ENCODE measurements at places on chromosomes 16 and 17.

GRCh38 chr16:76241755-76242154 lies 35.4 kb upstream of the CNTNAP4 start:
- no peak for DNase-seq

- DNase-seq: no peak
Measured at GRCh38 chr17:82767041-82767754, 15.3 kb downstream of the TBCD start.

DNA sequence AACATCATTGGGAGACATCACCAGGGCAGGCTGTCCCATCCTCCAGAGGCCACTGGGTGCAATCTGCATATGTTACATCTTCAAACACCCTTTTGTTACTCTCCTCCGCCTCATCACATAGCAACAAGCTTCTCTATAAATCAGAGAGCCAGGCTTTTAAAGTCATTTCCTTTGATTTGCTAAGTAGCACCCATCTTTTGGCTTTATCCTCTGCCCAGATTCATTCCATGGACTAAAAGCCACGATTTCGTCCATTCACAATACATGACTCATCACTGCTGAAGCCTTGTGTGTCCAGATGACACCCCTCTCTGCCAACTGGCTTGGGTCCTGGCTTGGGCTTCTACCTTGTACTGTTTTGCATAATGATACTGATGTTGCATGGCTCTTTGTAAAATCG lies 2.0 kb upstream of the KRT38 start:
- no peak for DNase-seq

DNA sequence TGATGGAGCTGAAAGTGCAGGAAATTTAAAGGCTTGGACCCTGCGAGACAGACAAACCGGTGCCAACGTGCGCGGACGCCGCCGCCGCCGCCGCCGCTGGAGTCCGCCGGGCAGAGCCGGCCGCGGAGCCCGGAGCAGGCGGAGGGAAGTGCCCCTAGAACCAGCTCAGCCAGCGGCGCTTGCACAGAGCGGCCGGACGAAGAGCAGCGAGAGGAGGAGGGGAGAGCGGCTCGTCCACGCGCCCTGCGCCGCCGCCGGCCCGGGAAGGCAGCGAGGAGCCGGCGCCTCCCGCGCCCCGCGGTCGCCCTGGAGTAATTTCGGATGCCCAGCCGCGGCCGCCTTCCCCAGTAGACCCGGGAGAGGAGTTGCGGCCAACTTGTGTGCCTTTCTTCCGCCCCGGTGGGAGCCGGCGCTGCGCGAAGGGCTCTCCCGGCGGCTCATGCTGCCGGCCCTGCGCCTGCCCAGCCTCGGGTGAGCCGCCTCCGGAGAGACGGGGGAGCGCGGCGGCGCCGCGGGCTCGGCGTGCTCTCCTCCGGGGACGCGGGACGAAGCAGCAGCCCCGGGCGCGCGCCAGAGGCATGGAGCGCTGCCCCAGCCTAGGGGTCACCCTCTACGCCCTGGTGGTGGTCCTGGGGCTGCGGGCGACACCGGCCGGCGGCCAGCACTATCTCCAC lies at the start of gene NOG:
Gene NOG (plus strand): TSS at position 54 of the 674 bp plus-strand sequence. CDS start 525 bp downstream, at position 579.
- DNase-seq: peak; percentile 7

GRCh38 chr17:66304304-66305174 lies 2.1 kb downstream of the PRKCA start:
- DNase-seq: no peak

DNA sequence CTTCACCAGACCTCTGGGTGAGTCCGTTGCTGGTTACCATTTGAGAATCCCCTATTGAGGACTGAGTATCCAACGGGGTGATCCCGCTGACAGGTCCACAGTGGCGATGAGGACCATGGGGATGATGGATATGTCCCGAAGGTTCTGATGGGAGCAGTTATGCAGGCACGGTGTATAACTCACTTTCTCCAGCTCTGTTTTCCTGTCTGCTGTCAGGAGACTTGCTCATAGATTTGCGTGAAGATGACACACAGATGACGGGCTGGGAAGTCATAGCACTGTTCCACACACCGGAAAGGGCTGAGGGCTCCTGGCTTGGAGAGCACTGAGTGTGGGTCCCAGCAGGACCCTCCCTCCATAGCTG lies 22.2 kb upstream of the ADCY7 start:
- no peak for DNase-seq

- no peak for DNase-seq
Measured at GRCh38 chr16:50521246-50521900, 26.8 kb upstream of the NKD1 start.

GRCh38 chr17:62156949-62157348 lies 91.9 kb upstream of the MED13 start:
- no peak for DNase-seq

DNA sequence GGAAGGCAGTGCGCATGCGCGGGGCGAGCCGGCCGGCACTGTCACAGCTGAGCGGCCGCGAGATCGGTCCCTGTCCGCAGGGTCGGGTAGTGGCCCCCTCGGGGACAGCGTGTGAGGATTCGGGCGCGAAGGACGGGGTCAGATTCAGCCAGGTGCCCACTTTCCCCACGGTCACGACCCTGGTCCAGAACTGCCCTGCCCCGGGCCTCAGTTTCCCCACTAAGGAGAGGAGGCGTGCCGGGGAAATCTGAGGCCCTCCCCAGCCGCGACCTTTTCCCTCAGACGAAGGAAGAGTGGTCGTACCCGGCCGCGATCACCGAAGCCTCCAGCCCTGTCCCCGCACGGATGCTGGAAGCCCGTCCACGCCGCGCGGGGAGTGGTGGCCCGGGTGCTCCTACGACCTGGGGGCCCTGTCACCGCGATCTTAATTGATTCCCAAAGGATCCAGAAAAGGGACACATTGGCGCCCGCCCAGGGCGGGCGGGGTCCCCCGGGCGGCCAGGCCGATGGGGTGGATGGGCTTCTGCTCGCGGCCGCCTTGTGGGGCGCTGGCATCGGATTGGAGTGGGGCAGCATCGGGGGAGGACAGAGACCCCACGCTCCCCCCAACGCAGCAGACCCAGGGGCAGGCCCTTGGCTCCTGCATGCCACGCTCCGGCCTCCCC lies 57.7 kb downstream of the SRL start:
- no peak for DNase-seq

- DNase-seq: no peak
Measured at GRCh38 chr17:71260366-71260940, 860.4 kb upstream of the SOX9 start.

- no peak for DNase-seq
Measured at GRCh38 chr16:55810451-55810961, 22.4 kb downstream of the CES1 start.

DNA sequence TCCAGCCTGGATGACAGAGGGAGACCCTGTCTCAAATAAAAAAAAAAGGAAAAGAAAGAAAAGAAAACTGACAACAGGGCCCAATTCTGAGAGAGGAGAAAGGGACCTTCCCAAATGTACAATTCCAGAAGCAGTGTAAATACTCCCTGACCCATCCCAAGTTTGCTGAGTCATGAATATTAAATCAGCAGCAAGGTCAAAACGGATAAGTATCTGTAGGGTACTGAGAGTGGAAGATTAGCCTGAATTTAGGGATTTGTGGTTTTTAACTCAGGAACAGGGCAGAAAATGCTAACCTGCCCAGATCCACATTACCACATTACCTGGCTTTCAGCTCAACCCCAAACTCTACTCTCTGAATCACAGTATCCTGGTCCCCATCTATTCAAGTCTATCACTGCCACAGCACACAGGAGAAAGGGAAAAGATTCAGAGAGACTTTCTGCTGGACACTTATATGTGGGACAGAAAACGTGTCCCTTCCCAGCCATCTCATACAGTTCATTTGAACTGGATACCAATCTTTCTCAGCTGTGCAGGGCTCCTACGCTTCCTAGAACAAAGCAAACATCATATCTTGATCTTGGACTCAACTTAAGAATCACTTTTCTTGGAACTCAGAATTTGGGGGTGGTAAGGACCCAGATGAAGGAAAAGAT lies 2.9 kb downstream of the FXR2 start:
- no peak for DNase-seq

GRCh38 chr16:23987443-23987842 lies 151.7 kb downstream of the PRKCB start:
- no peak for DNase-seq

DNA sequence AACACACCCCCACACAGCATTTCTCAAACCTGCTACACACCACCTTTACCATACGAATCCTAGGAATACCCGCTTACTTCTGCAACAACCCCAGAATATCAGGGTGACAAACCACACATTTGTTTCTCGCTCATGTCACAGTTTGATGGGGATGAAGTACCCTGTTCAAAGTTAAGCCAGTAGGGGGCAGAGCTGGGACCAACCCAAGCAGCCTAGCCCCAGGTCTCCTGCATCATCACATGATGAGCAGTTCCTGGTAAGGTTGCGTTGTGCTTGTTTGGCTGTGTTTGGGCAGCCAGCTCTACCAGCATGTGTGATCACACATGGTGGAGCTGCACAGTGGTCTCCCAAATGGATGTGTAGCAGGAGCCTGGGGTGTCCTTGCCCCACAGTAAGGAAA lies 103.6 kb upstream of the C16orf82 start:
- DNase-seq: no peak

DNA sequence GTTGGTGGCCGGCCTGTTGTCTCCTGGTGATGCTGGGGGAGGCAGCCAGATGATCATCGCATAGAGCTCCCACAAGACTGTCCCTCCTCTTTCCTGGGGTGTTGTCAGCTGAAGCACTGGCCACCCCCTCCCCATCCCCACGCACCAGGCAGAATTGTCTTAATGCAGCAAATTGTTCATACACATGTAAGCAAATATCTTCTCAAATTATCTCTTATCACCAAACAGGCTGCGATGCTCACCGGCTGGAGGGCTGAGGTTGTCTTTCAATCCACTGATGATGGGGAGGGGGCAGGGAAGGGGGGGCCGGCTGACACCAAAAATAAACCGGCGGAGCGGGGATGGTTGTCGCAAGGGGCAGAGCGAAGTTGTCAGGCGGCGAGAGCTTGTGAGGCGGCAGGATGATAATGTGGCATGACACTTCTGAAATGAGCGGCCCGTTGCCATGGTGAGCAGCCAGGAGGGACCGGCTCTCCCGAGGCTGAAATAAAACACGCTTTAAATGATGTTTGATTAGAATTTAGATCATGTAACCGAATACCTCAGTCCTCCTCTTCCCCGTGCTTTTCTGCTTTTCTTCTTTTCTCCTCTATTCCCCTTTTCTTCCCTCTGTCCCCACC lies 59.8 kb downstream of the MRM1 start:
- no peak for DNase-seq

- no peak for DNase-seq
Measured at GRCh38 chr16:7381671-7382070, 49.0 kb downstream of the RBFOX1 start.

DNA sequence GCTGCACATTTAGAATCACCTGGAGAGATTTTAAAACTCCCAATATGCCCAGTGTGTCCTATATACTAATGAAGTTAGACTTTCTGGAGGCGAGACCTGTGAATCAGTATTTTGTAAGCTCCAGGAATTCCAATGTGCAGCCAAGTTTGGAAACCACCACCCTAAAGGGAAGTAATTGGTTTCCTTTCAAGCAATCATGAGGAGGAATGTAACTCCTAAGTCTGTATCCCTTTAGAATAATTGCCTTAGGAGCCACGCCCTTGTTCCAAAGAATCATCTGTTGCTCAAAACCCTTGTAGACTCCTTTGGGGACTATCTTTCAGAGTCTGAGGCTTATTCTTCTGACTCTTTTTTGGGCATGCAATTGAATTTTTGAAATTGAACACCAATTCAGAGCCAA lies 84.4 kb downstream of the DNAH9 start:
- DNase-seq: no peak

DNA sequence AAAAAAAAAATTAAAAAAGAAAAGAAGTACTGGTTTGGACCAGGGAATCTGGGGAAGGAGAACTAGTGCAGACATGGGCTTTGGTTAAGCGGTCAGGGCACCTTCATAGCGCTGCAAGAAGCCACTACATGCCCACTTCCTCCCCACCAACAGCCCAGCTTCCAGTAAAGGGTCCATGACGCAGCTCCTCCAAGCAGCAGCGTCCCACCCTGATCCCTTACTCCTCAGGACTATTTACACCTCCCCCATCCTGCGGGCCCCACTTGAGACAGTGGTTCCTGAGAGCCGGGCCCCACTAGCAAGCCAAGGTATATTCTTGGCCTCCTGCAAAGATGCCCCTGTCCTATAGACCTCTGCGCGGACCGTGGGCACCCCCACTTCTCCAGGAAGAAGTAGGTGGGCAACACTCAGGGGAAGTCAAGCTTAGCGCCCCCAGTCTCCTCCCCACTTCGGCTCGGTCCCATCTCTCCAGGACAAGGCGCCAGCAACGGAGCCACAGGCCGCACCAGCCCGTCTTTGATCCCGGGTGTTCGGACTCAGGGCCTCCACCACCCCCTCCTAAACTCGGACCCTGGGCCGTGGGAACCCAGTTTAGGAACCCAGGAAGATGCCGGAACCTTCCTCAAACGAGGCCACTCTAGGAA lies 913 bp upstream of the PRR14 start:
- DNase-seq: no peak

GRCh38 chr16:65700596-65700995 lies 578.7 kb upstream of the CDH11 start:
- DNase-seq: no peak

GRCh38 chr17:31858642-31859486 lies at the start of gene COPRS:
Gene COPRS, minus strand, starts transcription at chr17:31859244. Its CDS starts 45 bp downstream, at chr17:31859199.
- DNase-seq: peak; percentile 90

All from LoVo (cell line).